T-cell (primary cell): ENCODE measurements at places on chromosomes 3 and 15. TPM values are rescaled to one million over a fixed set of nuclear protein-coding genes. Genes with fewer than 3 reads are reported as not detected.

GRCh38 chr3:87179642-87180041 is 47.5 kb upstream of the CHMP2B start:
- no peak for DNase-seq

DNA sequence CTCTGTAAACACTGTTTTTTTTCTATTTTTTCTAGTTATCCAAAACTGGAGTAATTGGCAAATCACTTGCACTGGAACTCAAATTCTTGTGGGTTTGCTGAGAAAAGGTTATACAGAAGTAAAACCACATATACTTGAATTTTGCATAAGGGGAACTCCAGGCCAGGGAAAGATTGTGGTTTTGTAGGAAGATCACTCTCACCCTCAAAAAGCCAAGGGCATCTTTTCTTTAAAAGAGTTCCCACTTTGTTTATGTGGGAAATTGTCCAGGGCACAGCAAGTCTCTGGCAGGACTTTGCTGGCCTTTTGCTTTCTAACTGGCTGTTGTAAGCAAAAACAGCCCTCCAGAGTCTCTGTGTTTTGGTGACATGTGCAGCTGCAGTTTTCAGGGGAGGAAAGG is 340.3 kb upstream of the RBMS3 start:
- DNase-seq, result no peak

DNA sequence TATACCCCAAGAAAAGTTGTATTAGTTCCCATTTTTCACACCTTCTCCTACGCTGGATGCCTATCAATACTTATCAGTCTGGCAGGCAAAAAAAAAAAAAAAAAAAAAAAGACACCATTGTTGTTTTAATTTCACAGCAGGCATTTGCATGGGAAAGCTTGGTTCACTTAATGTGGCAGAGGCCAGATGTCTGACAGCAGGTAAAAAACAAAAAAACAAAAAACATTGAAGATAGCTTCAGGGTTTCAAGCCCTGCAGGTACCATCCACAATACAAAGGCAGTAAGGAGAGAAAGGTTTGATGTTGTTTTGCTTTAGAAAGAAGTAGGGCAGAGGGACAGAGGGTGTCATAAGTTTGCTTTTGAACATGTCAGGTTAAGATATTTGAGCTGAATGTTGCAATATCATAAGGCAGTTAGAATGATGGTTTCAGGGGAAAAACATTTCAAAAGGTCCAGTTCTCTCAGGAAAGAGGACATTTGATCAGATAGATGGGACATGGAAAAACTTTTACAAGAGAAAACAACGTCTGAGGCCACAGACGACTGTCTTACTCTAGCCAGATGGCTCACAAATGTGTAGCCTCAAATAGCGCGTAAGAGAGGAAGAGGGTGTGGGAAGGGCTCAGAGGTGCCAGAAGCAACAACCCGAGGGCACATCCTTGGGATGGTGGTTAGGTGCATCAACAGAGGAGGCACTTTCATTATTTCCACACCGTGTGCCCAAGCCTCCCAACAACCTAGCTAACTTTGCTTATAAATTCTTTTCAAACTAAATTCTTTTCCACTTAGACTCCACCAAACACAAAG is 25.7 kb downstream of the PCOLCE2 start:
- DNase-seq, result no peak

DNA sequence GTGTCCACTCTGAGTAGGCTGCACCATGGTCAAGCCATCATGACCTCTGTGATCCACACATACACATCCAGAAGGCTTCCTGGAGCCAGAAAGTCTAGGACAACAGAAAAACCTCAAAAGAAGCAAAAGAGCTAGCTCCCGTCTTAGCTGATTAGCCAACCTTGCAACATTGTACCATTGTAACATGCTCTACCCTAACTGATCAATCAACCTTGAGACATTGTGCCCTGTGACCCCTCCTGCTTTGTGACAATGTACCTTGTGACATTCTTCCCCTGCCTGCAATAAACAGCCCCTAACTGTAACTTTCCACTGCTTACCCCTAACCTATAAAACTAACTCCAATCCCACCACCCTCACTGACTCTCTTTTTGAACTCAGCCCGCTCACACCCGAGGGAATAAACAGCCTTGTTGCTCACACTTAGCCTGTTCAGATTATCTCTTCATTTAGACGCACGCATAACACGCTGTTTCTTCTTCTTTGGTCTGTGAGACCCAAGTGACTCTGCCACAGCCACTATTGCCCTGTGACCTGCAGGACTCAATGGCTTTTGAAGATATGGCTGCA is 1104.6 kb downstream of the OTOL1 start:
- DNase-seq, result no peak

DNA sequence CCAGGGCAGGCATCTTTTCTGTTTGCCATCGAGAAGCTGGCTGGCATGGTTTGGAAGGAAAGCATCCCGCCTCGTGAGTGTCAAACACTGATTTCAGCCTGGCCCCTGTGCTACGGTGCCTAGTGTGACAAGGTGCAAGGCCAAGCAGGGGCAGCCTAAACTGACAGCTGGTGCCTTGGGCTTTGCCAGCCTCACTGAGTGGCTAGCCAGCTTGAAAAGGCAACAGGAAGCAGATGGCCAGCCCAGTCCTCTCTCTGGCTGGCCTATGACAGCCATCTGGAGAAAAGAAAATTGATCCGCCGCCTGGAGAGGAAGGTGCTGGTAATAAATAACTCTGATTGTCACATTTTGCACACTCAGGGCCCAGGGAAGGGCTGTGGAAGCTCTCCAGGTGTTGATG is 52.2 kb downstream of the C3orf85 start:
- no peak for DNase-seq

- DNase-seq, result no peak
Observed at GRCh38 chr3:116586285-116586944, 123.2 kb upstream of the TUSC7 start.

- DNase-seq, result no peak
Observed at GRCh38 chr3:29763115-29763514, 482.2 kb downstream of the RBMS3 start.

GRCh38 chr3:171383206-171384018 is 76.8 kb downstream of the TNIK start:
- DNase-seq, result no peak

DNA sequence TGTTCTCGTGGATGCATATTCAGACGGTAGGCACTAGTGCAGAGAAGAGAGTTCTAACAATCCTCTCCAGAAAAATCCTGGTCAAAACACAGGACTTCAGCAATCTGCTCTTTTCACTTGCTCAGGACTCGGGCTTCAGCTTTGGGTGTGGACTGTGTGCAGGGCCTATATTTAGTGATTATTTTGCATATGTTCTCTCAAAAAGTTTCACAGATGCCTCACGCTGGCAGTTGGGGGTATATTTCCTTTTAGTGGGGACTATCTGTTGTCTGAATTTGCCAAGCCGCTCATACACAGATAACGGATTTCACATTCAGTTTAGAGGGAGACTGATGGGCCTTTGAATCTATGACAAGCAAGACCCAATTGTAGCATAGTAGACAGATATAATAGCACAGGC is 54.4 kb upstream of the LRRN1 start:
- DNase-seq, result no peak

DNA sequence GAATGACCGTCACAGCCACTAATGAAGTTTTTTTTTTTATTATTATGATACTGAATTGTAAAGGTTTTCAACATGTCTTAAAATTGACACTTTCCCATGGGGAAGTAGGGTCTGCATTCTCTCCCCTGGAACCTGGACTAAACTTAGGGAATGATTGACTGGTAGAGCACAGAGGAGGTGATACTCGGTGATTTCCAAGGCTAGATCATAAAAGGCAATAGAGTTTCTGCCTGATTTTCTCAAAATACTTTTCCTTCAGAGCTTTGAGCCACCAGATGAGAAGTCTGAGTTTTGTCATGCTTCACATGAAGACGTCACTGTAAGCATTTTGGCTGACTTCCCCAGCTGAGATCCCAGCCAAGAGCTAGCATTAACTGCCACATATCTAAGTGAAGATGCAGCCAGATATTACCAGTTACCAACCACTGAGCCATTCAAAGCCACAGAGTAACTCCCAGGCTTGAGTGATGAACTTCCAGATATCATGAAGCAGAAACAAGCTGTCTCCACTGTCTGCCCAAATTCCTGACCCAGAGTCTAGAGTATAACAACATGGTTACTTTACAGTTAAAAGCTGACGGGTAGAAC is 105.8 kb downstream of the LSAMP start:
- DNase-seq, result no peak

GRCh38 chr3:27293939-27294338 is 75.2 kb downstream of the NEK10 start:
- no peak for DNase-seq

DNA sequence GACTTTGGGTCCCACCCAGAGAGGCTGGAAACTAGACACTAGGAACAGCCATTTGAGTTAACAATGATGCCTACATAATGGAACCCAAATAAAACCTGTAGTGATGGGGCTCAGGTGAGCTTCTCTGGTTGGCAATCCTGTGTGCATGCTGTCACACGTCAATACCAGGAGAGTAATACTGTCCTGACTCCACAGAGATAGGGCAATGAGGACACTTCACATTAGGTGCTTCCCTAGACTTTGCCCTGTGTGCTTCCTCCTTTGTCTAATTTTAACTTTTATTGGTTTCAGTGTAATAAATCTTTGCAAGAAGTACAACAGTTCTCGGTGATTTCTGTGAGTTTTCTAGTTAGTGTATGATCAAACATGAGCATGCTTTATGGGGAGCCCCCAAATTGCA is 281.8 kb upstream of the ARRDC4 start:
- DNase-seq, result no peak

- DNase-seq, result no peak
Observed at GRCh38 chr3:139197251-139197650, 146.6 kb upstream of the MRPS22 start.

GRCh38 chr15:42616107-42616506 is 40.7 kb downstream of the STARD9 start:
- no peak for DNase-seq

DNA sequence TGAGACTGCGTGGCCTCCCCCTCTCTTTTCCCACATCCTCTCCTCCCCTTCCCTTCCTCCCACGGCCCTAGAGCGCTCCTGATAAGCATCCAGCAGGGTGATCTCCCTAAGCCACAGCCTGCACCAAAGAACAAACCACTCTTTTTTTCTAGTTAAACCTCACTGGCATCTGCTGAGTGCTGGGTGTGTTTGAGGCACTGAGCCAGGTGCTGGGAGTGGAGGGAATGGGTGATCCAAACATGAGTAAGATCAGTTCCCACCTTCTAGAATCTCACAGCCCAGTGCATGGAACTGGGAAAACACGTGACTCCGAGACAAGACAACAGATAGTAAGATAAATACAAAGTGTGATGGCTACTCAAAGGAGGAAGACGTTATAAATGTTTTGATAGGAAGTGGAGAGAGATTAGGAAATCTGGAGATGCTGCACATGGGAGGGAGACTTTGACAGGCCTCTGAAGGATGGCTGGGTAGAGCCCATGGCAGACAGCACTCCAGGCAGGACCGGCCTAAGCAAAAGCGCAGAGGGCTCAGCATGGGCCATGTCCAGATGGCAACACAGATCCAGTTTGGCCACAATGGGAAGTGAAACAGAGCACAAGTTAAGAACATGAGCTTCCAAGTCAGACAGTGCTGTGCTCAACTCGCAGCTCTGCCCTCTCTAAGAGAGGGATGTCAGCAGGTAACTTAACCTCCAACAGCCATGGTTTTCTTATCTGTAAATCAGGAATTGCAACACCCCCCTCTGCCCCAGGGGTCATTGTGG is 55.6 kb downstream of the CCR3 start:
- no peak for DNase-seq

- no peak for DNase-seq
Observed at GRCh38 chr3:155110996-155111901, 31.1 kb downstream of the MME start.

GRCh38 chr3:1294586-1294985 is 201.8 kb downstream of the CNTN6 start:
- no peak for DNase-seq

- DNase-seq, result no peak
Observed at GRCh38 chr3:174266476-174266875, 592.7 kb upstream of the NAALADL2 start.

DNA sequence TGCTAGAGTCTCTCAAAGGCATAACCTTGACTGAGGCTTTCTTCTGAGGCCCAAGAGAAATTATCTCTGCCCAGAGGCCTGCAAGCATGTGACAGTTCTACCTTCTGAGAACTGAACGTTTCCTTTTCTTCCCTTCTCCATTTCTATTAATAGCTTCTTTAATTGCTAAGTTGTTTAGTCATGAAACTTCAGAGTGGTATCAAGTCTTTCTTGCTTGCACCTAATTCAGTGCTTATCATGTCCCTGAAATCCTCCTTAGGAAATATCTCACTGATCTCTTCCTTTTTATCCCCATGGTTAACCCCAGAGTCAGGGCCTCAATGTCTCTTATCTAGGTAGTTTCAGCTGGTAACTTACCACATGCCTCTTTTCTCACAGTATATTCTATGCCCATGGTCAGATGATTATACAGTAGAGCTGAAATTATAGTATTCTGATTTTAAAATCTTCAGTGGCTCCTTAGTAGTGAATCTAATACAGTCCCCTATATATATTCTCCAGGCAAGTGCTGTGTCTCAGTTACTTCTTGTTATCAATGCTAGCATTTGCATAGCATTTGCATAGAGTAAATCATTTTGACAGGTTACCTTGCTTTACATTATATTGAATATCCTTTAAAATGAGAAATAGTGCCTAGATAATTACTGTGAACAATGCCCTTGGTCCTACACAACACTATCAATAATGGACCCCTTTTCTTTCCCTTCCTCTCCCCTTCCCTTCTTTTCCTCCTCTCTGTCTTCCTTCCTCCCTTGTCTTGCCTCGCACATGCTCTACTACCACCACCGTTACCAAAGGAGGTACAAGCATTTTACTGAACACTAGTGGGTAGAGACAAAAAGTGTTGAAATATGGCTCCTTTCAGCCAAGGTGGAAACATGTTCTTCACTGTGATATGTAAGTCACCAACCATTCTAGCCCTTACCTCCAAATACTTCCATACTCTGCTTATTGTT is 33.0 kb downstream of the KBTBD8 start:
- no peak for DNase-seq

DNA sequence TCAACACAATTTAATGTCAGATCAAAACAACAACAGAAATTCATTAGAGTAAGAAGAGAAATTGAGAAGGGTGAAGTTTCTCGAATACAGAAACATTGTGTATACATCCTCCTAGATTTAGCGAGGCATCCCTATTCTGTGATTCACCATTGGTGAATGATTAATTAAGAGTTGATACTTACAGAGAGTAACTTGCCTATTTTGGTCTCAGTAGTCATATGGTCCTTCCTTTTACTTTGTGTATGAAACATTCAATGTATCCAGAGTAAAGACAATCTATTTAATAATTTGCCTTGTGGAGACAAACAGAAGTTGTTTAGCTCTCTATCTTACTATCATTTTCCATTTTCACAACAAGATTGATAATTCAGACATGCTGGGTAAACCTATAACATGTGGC is 432.0 kb downstream of the ZPLD1 start:
- DNase-seq, result no peak

GRCh38 chr3:30356866-30357753 is 249.3 kb upstream of the TGFBR2 start:
- DNase-seq, result no peak

SEMA5B gene
- 0.13 TPM for total RNA-seq

FAM219B gene
- total RNA-seq, result 46.0 TPM

GUCA1C gene
- total RNA-seq, result not detected

HAPLN3 gene
- 172 TPM for total RNA-seq

SYNPR gene
- not detected for total RNA-seq

RBPMS2 gene
- total RNA-seq, result 0.26 TPM

FXR1 gene
- total RNA-seq, result 150 TPM

C2CD4B gene
- total RNA-seq, result not detected

WDR93 gene
- not detected for total RNA-seq

SENP8 gene
- 1.6 TPM for total RNA-seq

TRIM71 gene
- 0.05 TPM for total RNA-seq
